Bone marrow (tissue), 2 donors: ENCODE measurements at places on chromosomes 11 and 22.

- DNase-seq: no peak
Measured at GRCh38 chr11:22190827-22191463, 1.9 kb upstream of the ANO5 start.

DNA sequence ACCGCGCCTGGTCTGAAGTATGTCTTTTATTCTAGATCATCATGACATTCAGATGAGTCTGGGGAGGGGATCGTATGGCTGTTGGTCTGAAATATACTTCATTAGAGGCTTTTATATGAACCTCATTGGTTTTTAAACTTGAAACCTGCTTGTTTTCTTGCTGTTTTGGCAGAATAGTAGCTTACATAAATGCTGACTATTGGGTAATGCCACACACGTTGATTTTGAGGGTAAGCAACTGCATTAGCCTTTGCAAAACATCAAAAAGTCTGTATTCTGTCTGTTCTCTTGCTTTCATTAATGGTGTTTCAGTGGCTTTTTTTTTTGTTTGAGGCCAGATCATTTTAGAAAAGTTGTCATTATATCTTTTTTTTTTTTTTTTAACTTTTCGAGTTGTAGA is 14.2 kb downstream of the PPME1 start:
- no peak for DNase-seq

DNA sequence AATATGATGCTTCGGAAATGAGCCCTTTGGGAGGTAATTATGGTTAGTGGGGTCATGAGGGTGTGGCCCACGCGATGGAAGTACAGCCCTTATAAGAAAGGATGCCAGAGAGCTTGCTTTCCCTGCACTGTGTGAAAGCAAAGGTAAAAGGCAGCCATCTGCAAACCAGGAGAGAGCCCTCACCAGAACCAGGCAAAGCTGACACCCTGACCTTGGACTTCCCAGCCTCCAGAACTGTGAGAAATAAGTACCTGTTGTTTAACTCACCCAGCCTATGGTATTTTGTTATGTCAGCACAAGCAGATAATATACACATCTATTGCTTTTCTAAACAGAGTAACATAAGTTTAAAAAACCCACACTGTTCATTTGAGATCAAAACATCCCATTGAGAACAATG is 50.7 kb downstream of the SYN3 start:
- no peak for DNase-seq

GRCh38 chr22:27959335-27960090 is 40.5 kb upstream of the PITPNB start:
- no peak for DNase-seq

GRCh38 chr22:20469110-20469868 is 26.3 kb downstream of the KLHL22 start:
- DNase-seq: no peak

DNA sequence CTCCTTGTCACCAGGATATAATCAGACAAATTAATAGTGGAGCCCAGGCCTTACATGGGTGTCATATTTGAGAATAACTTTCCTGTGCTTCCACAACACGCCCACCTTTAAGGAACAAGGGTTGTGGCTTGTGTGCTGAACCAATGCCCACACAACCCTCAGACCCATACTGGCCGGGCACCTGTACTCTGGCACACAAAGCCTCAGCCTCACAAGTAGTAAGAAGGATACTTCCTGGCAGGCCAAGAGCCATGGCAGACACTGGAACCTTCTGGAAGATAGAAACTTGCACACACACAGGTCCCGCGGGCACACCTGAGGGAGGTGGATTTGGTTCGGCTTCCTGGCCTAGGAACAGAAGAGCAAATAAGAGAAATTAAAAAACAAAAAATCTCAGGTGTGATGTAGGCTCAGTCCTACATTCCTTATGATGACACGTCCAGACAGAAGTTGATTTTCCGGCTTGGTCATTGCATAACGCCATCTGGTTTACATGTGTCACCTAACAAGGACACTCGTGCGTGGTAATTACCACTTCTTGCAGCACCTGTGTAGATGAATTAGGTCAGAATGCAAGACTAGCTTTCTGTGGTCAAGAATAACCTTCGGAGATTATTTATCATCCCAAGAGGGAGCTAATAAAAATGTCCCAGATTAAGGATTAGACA is 5.8 kb upstream of the BRD1 start:
- no peak for DNase-seq

DNA sequence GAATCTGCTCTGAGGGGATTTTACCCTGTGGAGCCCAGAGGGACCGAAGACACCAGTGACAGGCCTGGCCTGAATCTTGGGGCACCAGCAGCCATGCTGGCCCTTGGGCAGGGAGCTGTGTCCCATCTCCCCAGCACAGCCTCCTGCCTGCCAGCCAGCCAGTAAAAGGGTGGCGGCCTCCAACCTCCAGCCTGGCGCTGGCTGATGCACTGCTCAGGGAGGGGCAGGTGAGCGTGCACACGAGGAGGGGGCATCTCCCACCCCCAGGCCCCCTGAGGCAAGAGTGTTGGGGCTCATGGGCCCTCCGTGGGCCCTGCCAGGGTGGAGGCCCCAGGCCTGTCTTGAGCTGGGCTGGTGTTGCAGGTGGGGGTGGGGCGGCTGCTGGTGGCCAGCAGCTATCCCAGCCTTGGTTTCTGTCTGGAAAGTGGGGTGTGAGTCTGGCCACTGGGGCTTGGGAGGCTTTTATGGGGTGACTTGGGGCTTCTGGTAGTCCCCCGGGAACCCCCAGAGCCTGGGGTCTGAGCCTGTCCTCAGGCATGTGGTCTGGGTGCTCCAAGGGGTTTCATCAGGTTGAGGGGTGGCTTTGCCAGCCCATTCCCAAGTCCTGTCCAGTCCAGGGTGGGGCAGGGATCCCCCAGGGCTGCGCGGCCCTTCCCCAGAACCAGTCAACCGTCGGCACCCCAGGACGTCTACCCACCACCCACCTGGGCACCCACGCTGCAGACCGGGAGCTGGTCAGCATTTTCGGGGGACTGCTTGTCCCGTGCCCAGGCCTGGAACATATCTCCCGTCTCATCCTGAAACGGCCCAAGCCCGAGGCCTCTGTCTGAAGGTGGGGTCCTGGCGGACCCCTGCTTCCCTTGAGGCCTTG is 17.8 kb downstream of the TSPAN4 start:
- DNase-seq: no peak
